ENCODE measurements at places on chromosomes 2 and 18.

GRCh38 chr2:62597323-62597722 is 91.3 kb upstream of the TMEM17 start:
- no peak for DNase-seq

DNA sequence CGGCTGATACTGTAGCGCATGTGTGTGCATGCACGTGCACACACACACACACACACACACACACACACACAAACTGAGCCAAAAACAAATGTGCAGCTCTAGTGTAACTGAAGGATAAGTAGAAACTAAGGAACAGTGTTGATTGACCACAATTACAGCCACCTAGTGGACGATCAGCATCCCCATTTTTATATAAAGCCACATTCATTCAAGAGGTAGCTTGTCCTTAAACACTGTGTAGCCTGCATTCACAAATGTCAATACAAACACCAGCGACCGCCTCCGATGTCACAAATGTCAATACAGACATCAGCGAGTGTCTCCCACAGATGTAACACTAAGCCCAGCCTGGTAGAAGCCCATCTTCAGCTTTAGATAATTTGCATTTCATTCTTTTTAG is 167.4 kb downstream of the PTGR3 start:
- DNase-seq = no peak

DNA sequence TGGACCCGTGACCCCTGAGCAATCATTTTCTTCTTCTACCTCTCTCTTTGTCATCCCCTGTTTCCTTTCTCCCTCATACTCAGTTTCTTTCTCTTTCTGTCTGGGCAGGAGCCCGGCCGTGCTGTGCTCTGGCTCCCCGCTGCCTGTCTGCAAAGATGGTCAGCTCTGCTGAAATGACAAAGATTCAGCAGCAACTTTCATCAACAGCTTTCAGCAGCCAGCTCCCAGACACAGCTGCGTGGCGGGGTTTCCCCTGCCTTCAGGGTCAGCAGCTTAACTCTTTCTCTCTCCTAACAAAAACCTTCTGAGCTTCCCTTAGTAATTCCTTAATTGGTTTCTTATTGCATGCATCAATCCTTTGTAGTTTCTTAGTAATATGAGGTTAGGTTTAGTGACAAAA is 1234.4 kb downstream of the CNTNAP5 start:
- no peak for DNase-seq

DNA sequence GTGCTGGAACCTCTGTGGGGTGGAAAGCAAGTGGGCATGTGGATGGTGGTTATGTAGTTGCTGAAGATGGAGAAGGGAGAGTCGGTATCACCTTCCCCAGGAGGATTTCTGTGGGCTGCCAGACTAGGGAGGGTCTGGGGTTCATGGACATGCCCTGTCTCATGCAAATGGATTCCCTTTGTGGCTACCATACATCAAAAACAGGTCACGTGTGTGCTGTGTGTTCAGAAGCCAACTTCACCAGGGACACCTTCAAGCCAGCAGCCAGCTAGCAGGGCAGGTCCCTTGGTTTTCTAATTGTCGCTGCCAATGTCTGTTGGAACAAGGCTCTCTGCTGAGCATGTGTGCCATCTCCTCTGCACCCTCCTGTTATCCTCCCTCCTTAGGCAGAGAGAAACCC is 155.2 kb downstream of the ATP9B start:
- DNase-seq = no peak

DNA sequence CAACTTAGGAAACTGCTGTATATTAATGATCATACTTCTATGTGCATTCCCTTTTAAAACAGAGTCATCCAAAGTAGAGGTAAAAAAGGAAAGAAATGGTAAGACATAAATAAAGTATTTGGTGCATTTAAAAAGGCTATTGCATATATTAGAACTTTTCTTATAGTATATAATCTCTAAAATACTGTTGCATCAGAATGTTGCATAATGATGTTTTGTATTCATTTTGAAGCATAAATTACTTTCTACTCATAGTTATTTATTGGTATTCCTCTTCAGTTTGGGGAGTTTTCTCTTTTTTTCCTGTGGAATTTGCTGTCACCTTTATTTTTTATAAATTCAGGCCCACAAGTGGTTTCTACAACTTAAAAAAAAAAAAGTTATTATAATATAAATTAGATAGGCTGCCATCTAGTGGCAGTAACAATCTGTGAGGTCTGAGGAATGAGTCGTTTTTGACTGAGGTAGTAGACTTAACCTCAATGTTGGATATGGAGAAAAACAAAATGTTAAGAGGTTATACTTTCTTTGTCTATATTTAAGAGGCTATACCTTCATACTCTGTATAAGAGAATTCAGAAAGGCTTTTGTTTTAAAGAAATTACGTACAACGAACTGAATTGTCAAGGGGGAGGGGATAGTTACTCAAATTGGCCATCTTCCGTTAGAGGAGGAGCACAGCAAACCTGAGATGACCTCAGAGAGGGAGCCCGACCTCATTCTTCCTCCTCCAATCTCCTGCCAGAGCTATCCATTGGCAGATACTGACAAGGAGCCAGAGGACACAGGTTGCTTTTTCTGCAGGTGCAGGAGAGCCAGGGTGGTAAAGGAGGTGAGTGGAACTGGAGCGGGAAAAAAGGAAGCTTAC is 23.8 kb downstream of the ANKAR start:
- no peak for DNase-seq

GRCh38 chr2:55361465-55362189 is 58.0 kb downstream of the CCDC88A start:
- DNase-seq = no peak

DNA sequence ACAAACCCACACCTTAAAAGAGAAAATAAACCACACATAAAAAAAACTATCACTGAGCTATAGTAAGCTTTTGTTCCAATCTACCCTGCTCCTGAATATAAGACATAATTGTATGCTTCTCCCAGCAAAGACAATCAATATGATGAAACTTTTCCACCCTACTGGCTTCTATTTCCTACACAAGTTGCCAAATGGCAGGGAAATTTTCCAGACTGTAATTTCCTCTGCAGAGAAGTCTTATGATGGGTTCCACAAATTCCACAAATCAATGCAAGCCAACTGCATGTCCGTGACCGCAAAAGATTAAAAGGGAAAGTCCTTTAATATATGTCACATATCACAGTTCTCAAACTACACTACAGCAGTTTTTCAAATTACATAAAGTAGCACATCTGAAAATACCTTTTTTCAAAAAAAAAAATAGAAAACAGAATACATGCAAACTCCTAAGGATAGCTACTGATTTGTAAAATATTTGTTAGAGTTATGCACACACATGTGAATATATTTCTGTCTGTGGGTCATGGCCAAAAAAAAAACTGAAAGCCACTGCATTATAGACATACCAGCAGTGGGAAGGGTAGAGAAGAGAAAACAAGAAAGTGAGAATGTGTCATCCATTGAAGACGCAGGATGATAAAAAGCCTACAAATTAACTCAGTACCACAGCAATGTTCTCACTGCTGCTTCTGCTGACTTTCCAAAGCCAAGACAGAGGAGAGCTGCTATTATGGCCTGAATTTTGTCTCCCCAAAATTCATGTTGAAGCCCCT is 61.4 kb downstream of the RPL31 start:
- DNase-seq = no peak

DNA sequence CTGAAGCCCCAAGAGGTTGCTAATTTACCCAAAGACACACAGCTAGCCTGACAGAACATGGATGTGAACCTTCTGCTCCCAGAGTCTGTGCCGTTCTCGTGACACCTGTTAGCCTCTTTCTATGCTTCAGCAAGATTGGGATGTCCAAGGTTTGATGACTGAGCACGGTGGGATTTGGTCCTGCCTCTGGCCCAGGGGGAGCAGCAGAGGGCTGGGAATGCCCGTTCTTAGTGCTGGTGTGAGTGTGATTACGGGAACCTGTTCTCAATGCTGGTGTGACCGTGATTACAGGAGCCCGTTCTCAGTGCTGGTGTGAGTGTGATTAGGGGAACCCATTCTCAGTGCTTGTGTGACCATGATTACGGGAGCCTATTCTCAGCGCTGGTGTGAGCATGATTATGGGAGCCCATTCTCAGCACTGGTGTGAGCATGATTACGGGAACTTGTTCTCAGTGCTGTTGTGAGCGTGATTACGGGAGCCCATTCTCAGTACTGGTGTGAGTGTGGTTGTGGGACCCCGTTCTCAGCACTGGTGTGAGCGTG is 67.3 kb upstream of the SNTG2 start:
- DNase-seq = no peak

DNA sequence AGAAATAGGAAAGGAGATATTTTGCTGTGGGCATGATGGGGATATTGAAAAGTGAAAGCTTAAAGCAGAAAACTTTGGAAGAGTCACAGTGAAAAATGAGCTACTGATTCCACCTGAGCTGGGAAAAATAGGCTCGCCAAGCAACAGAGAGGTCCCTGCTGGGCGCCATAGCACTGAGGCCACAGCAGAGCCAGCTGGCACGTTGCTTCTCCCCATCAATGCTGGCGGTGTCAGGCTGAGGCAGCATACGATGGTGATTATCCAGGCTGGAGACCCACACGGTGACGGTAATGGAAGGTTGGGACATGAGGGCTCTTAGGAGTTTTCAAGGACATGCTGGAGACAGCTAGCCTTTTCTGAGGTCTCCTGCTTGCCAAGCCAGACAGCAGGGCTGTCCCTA is 25.8 kb upstream of the DTNB start:
- no peak for DNase-seq

- no peak for DNase-seq
Observed at GRCh38 chr2:129061069-129061768, 742.6 kb upstream of the HS6ST1 start.

DNA sequence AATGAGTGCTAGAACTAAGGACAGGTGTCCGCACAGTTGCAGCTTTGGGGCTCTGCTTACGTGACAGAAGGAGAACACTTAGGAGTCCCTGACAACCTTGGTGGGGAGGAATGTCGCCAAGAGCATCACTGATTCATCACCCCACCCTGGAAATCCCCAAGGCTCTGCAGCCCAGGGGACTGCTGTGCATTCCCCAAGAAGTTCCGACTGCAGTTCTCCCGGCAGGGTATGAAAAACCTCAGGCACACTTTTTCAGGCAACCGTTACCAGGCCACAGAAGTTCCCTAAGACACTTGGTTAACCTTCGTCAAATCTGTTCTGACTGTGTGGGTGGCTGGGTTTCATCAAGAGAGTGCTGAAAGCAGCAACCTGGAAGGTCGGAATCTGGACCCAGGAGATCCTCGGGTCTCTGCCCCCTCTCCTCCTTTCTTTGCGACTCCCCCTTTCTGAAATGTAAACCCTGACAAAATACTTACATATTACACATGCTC is 192.1 kb upstream of the CXCR4 start:
- no peak for DNase-seq

DNA sequence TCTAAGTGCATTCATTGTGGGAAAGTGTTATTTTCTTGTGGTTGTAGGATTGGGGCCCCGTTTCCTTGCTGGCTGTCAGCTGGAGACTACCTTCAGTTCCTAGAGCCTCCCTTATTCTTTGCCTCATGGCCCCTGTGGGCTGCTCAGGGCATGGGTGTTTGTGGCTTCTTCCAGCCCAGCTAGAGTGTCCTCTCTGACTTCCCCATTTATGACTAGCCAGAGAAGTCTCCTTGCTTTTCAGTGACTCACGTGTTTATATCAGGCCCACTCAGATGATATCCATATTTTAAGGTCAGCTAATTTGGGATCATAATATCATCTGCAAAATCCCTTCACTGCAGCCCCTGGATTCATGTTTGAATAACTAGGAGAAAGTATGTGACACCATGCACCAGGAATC is 62.8 kb downstream of the DTNA start:
- no peak for DNase-seq

DNA sequence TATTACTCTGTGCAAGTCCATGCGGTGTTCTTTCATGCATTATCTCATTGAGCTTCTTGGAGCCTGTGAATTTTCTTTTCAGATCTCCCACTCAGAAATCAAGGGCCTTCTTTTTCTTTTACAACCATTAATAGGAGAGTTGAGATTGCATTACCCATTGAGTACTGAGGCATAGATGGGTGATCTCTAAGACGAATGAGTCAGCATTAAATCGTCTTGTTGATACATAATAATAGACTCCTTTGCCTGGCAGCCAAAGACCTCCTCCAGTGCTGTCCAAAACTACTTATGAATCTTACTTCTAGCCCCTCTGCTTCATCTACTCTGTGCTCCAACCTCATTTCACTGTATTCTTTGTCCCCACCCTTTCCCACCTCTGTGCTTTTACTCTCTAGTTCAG is 180.5 kb downstream of the AGPS start:
- DNase-seq = no peak

DNA sequence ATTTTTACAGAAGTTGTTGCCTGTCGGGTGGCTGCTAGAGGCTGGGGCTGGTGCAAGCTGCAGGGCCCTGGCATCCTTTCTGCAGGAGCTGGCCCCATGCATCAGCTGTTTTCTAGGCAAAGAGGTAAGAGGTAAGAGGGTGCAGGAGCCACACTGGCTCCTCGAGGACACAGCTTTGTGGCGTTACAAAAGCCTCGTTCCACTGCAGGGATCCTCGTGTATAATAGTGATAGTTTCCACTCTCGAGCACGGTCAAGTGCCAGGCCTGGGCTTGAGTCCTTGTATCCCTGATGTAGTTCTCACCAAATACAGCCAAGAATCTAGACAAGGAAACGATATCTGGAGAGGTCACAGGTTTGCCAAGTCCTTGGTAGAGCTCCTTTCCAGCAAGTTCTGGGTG is 33.2 kb upstream of the FHOD3 start:
- no peak for DNase-seq

GRCh38 chr2:99679518-99679917 is 189.7 kb upstream of the REV1 start:
- DNase-seq = no peak

DNA sequence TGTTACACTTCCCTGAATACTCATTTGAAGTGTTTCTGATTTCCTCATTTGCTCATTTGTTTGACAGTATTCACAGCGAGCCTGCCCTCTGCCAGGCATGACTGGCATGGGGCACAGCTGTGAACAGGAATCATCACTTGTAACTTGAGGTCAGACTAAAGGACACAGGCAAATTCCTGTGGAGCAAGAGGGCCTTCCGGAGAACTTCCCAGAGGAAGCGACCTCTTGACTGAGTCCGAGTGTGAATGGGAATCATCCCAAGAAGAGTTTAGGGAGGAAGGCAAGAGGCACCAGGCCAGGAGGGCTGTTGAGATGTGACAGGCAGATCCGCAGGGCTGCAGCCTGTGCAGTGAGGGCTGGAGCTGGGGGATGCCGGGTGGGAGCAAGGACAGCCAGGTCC is 45.4 kb downstream of the LIMS1 start:
- no peak for DNase-seq

DNA sequence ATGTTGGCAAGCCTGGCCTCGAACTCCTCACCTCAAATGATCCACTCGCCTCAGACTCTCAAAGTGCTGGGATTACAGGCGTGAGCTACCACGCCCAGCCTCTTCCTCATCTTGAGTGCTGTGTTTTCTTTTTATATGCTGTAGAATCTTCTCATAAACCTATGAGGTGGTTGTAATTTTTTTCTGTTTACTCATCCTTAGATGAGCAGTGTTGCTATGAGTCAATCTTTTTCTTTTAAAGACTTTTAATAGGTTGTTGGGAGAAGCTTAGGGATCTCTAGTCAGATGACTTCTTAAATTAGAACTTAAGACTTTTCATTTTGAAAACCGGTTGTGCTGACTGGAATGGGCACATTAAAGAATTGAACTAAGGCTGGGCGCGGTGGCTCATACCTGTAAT is 8.7 kb upstream of the AAK1 start:
- DNase-seq = no peak

Data from CD4-positive, alpha-beta T cell (primary cell).